ENCODE measurements at places on chromosomes 1 and 21. TPM values are rescaled to one million over a fixed set of nuclear protein-coding genes. Genes with fewer than 3 reads are reported as not detected.

Gene CACHD1
- total RNA-seq, result 0.12 TPM

Gene FCRL5
- total RNA-seq, result 40.4 TPM

Gene ZNF695
- total RNA-seq, result 0.83 TPM

Gene DYNLT5
- not detected for total RNA-seq

Gene PADI4
- total RNA-seq, result 0.29 TPM

Gene TARDBP
- 193 TPM for total RNA-seq

Gene SLAMF8
- 0.27 TPM for total RNA-seq

DNA sequence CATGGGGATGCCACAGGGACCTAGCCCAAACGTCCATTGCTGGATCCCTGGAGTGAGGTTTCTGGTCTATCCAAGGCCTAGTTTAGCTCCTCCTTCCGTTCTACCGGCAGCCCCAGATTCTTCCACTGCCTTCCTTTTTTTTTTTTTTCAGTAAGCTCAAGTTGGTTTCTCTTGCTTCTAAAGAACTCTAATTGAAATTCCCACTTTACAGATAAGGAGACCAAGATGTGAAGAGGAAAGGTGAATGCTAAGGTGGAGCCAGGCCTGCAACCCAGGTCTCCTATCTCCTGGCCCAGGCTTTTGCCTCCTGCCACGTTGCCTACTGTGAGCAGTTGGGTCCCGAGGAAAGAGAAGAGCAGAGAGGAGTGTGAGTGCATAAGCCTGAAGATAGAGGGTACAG, 31.5 kb upstream of the CLIC4 start:
- peaks cover 3% of the 10 kb centered on the region for H3K4me1 ChIP-seq
- H3K27me3 ChIP-seq, result no peaks in the 10 kb centered on the region
- H3K27ac ChIP-seq, result no peak overlapping the region
- no peaks in the 10 kb centered on the region for H3K36me3 ChIP-seq

GRCh38 chr1:3807769-3808168, 11.5 kb upstream of the LRRC47 start:
- no peaks in the 10 kb centered on the region for H3K36me3 ChIP-seq
- no peak overlapping the region for H3K4me3 ChIP-seq
- DNase-seq, result no peak
- H3K27me3 ChIP-seq, result peaks cover 14% of the 10 kb centered on the region

- DNase-seq, result no peak
- no peak overlapping the region for H3K4me3 ChIP-seq
- H3K27me3 ChIP-seq, result no peaks in the 10 kb centered on the region
- no peaks in the 10 kb centered on the region for H3K36me3 ChIP-seq
- H3K4me1 ChIP-seq, result no peaks in the 10 kb centered on the region
These were observed 262.0 kb upstream of the CXADR start for GRCh38 chr21:17250778-17251241.

DNA sequence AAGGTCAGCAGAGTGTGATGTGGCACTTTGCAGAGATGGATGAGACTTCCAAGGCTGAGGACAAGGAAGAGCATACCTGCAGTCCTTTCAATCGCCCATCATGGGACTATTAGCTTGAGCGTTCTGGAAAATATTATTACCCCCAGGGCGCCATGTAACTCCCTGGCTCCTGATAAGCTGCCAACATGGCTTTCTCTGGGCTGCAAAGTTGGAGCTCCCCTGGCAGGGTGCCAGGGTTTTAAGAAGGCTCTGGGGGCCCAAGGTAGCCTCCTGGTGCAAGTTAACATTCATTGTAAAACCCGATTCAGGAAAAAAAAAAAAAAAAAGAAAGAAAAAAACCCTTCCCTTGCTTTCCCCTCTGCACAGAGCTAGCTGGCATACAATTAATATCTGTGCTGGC, 196.7 kb downstream of the PBX1 start:
- H3K4me3 ChIP-seq, result no peak overlapping the region
- DNase-seq, result no peak
- no peaks in the 10 kb centered on the region for H3K4me1 ChIP-seq
- H3K36me3 ChIP-seq, result no peaks in the 10 kb centered on the region
- H3K27ac ChIP-seq, result no peak overlapping the region
- H3K27me3 ChIP-seq, result peaks cover 2% of the 10 kb centered on the region

- H3K27ac ChIP-seq, result peak overlapping the region; percentile 82
- peak overlapping the region; percentile 97 for H3K4me3 ChIP-seq
These were observed 503 bp upstream of the PIGM start for GRCh38 chr1:160032165-160032820.

GRCh38 chr1:221397141-221397540, 344.7 kb downstream of the DUSP10 start:
- H3K27me3 ChIP-seq, result peaks cover 18% of the 10 kb centered on the region
- no peaks in the 10 kb centered on the region for H3K4me1 ChIP-seq
- DNase-seq, result no peak
- H3K4me3 ChIP-seq, result no peak overlapping the region
- H3K36me3 ChIP-seq, result no peaks in the 10 kb centered on the region
- H3K27ac ChIP-seq, result no peak overlapping the region

DNA sequence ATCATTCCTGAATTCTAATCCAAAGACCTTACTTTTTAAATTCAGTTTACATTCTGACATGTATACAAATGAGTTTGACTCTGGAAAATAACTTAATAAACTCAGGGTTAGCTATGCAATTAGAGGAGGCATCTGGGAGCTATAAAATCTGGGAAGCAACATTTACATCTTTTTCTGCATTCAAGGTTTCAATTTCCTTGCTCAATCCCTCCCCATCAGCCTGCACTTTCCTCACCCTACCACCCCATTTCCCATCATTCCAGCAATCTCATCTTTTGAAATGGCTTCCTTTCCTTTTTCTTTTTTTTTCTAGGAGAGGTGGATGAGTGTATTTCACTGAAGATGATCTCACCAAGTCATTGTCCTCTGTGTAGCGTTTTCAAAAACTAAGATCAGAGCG, 65.3 kb upstream of the BEND5 start:
- H3K36me3 ChIP-seq, result no peaks in the 10 kb centered on the region
- DNase-seq, result no peak
- no peaks in the 10 kb centered on the region for H3K4me1 ChIP-seq
- H3K4me3 ChIP-seq, result no peak overlapping the region
- peaks cover 2% of the 10 kb centered on the region for H3K27me3 ChIP-seq

GRCh38 chr1:22949822-22950331, 22.8 kb downstream of the LACTBL1 start:
- no peaks in the 10 kb centered on the region for H3K4me1 ChIP-seq
- no peak for DNase-seq
- H3K4me3 ChIP-seq, result no peak overlapping the region
- H3K36me3 ChIP-seq, result no peaks in the 10 kb centered on the region
- H3K27ac ChIP-seq, result no peak overlapping the region

- no peak overlapping the region for H3K4me3 ChIP-seq
- no peak for DNase-seq
- H3K4me1 ChIP-seq, result peaks cover 3% of the 10 kb centered on the region
- no peaks in the 10 kb centered on the region for H3K36me3 ChIP-seq
- H3K27me3 ChIP-seq, result no peaks in the 10 kb centered on the region
These were observed 70.3 kb downstream of the MORN1 start for GRCh38 chr1:2320760-2321667.

- H3K27ac ChIP-seq, result no peak overlapping the region
- peaks cover 3% of the 10 kb centered on the region for H3K36me3 ChIP-seq
- no peaks in the 10 kb centered on the region for H3K27me3 ChIP-seq
- H3K4me3 ChIP-seq, result no peak overlapping the region
- DNase-seq, result no peak
These were observed 2.8 kb downstream of the AGTRAP start for GRCh38 chr1:11738783-11739182.

DNA sequence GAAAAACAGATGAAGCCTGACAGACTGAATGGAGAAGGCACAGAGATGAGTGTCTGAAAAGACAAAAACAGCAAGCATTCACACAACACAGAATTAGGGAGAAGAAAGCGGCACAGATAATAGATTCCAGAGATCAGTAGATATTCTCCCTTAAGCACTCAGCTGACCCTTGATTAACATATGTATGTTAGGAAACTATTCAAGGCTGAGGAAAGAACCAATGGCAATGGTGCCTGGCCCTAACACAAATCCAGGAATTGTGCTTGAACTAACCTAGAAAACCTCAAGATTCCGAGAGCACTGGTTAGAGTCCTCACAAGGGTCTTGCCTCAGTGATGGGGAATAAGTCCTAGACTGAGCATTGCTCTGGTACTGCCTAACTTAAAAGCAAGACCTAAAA, 30.9 kb downstream of the KCNT2 start:
- no peaks in the 10 kb centered on the region for H3K27me3 ChIP-seq
- H3K4me1 ChIP-seq, result no peaks in the 10 kb centered on the region
- no peak overlapping the region for H3K27ac ChIP-seq
- H3K36me3 ChIP-seq, result no peaks in the 10 kb centered on the region

GRCh38 chr1:23288671-23289070, 55.4 kb downstream of the HNRNPR start:
- H3K27ac ChIP-seq, result no peak overlapping the region
- peaks cover 44% of the 10 kb centered on the region for H3K36me3 ChIP-seq
- peaks cover 2% of the 10 kb centered on the region for H3K4me1 ChIP-seq
- no peak overlapping the region for H3K4me3 ChIP-seq
- no peak for DNase-seq

GRCh38 chr1:28775121-28775942, 36.6 kb upstream of the OPRD1 start:
- H3K27me3 ChIP-seq, result no peaks in the 10 kb centered on the region
- H3K4me1 ChIP-seq, result peaks cover 10% of the 10 kb centered on the region
- DNase-seq, result peak; percentile 62
- peaks cover 6% of the 10 kb centered on the region for H3K36me3 ChIP-seq

DNA sequence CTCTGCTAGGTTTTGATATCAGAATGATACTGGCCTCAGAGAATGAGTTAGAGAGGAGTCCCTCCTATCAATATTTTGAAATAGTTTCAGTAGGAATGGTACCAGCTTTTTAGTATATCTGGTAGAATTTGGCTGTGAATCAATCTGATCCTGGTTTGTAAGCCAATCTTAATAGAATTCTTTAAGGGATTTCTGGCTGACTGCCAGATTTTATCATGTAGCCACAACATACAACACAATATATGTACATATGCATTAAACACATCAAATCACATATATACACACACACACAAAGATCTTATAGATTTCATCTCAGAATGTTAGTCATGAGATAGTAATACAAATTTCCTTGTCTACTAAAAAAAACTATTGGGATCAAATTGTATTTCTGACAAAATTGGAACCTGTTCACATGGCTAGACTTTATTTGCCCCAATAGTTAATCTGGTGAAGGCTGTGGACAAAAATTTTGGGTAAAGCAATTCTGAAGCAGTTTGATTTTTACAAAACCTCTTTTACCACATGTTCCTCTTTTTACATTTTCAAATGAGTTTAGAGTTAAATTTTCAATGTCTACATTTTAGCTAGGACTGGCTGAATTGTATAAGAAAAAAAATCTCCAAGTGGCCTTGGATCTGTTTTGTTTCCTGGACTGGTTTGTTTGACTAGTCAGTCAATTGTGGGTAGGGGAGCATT, 151.7 kb downstream of the FASLG start:
- H3K27me3 ChIP-seq, result no peaks in the 10 kb centered on the region
- DNase-seq, result no peak
- peaks cover 21% of the 10 kb centered on the region for H3K4me1 ChIP-seq
- H3K36me3 ChIP-seq, result no peaks in the 10 kb centered on the region

DNA sequence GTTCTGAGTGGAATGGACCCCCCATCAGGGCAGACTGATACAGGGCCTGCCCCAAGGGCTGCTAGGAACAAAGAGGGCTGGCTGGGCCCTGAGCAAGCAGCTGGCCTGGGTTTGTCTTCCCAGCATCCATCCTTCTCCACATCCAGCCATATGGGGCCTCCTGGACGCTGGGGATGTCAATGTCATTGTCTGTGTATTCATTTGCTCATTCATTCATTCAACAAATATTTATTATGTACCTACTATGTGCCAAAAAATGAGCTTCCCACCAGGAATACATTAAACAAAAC, 15.6 kb upstream of the ECE1 start:
- H3K4me1 ChIP-seq, result peaks cover 66% of the 10 kb centered on the region
- H3K4me3 ChIP-seq, result no peak overlapping the region
- peak overlapping the region; percentile 46 for H3K27ac ChIP-seq
- no peaks in the 10 kb centered on the region for H3K27me3 ChIP-seq
- DNase-seq, result no peak

DNA sequence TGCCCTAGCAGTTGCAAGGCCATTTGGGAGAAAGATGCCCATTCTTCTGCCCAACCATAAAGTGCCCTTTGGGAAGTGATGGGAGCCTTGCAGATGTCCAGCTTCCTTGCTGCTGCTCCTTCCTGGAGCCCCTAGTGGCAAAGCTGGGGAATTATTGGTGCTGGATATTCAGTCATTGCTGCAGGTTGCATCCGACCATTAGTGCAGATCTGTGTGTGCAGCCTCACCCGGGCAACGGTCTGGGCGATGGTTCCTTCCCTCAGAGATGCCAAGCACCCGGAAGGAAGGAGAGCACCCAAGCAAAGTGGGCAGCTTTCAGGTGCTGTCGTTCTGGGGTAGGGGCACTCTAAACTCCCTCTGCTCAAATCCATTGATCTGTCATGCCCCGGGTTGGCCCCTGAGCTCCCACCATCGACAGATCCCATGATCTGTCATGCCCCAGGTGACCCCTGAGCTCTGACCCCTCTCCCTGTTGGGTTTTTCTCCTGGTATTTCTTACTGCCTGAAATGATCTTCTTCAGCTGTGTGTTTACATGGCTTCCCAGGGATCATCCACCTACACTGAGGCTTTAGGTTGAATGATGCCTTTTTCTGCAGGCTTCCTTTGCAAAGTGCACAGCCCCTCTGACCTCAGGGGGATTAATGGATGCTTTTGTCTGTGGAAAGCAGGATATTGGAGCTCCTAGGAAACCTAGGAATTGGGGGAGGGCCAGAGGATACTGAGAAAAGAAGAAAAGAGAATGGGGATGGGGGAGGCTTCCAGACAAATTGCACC, 467.5 kb downstream of the PTPRU start:
- no peak overlapping the region for H3K4me3 ChIP-seq
- DNase-seq, result no peak
- H3K4me1 ChIP-seq, result no peaks in the 10 kb centered on the region

- no peak overlapping the region for H3K27ac ChIP-seq
- H3K36me3 ChIP-seq, result no peaks in the 10 kb centered on the region
- no peak for DNase-seq
These were observed 5.7 kb downstream of the DOCK7 start for GRCh38 chr1:62682531-62682930.

DNA sequence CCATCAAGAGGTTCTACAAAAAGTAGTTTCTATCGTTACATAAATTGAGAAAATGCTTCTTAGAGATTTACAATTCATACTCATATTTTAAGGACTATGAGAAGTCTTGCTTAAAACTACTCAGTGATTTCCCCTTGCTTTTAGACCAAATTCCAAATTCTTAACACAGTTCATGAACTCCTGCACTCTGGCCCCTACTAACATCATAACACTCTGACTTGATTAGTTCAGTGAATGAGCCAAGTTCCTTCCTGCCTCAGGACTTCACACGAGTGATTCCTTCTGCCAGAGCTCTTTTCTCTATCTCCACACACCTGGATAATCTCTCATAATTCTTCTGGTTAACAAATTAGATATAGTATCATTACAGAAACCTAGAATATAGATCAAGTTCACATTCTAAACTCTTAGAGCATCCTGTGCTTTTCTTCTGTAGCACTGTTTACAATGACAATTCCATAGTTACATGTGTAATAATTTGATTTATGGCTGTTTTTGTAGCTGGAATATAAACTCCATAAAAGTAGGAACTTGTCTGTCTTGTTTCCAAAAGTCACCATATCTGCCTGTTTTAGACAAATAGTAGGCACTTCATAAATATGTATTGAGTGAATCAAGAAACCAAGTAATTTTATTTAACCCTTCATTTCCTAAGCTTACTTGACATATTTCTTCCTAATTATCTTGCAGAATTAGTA, 59.9 kb downstream of the NUF2 start:
- H3K27me3 ChIP-seq, result peaks cover 11% of the 10 kb centered on the region
- no peaks in the 10 kb centered on the region for H3K36me3 ChIP-seq
- DNase-seq, result no peak
- no peak overlapping the region for H3K27ac ChIP-seq
- H3K4me1 ChIP-seq, result no peaks in the 10 kb centered on the region
- H3K4me3 ChIP-seq, result no peak overlapping the region

Data from activated B cell treated with CpG ODN at 0.5 μM for 24 hours (primary cell).